ENCODE measurements at places on chromosomes 6 and 20.

DNA sequence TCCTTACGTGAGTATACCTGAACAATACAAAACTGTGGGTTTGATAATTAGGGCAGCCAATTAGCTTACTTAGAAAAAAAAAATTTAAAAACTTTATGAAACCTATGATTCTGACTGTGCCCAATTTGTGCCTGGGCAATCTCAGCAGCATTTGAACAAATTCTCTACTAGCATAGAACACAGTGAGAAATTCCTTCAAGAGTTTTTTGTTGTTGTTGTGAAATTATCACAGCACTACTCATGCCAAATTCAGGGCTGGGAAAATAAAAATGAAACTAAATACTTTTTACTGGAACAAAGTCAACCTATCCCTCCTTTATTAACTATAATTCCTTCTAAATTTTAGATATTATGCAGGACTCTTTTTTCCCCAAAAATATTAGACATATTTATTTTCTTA, 42.9 kb downstream of the POU3F2 start:
- DNase-seq = no peak

DNA sequence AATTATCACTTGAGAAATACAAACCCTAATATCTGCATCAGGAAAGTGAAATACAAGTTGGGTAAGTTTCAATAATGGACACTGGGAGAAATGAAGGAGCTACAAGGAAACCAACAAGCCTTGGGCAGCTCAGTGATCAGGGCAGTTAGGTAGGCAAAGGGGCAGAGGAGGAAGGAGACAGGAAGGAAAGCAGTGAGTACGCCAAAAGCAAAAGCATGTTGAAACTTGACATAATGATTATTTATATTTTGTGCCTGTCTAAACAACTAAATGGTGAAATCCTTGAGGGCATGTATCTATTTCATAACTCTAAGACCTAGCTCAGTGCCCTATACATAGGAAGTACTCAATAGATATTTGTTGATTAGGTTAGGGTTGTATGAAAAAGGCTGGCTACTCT, 23.3 kb downstream of the PXT1 start:
- DNase-seq = no peak

DNA sequence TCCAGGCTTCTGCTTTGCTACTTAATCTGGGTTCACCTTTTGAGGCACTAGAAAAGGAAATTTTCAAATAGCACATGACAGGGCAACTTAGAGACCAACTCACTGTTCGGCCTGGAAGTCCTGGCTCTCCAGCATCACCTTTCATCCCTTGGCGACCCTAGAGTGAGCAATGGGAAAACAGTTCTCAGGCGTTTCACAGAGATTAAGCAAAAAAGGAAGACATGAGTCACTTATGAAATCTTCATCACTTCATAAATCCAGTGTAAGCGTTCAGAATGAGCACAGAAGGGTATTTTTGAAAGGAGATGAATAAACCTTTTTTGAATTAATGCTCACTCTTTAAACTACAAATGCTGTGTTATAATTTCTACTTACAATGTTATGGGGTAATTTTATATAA, 104.0 kb downstream of the COL12A1 start:
- DNase-seq = no peak

DNA sequence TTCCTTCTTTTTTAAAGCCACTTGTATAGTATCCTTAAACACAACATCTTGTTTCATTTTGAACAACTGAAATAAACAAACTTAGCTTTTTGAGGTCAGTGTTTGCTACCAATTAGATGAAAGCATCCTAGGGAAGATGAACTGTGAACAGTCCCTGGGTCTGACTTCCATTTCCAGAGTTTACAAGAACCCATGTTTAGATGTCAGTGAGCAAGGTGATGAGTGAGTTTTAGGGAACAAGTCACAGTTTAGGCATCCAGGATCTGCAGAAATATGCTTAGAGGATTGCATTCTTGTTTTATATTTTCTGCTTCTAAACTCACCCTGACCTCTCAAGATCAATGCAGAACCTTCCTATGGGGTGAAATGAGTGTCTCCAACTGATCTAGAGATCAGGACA, 3.0 kb downstream of the ZC2HC1B start:
- no peak for DNase-seq

All from Calu3 (cell line).